ENCODE measurements at places on chromosomes 1 and 21.

DNA sequence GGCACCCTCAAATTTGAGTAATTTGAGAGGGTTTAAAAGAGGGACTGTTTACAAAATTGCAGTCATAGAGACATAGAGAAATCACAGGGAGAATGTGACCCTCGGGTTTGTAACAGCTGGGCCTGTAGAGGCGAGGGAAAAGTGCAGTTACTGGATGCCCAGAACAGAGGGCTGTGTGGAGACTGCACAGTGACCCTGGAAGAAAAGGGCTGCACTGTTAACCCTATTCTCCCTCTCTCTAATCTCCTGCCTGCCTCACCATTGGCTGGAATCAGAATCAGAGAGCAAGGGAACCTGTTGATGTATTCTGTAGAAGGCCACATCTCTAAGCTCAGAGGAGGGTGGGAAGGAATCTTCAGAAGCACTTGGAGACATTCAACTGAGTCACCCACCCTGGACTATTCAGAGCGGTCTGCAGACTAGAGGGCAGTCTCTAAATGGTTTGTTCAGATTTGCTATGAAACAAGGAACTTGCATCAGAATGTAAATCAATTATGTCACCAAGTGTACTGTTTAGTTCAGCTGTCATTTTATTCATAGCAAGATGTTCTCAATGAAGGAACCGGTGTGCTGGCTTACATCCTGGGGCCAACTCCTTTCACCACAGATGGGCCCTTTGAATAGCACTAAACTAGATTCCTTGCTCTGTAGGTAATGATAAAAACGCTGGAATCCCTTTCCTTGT lies 132.2 kb upstream of the HOOK1 start:
- no peak for DNase-seq

- no peak for DNase-seq
Measured at GRCh38 chr21:18608226-18608625, 204.6 kb upstream of the TMPRSS15 start.

DNA sequence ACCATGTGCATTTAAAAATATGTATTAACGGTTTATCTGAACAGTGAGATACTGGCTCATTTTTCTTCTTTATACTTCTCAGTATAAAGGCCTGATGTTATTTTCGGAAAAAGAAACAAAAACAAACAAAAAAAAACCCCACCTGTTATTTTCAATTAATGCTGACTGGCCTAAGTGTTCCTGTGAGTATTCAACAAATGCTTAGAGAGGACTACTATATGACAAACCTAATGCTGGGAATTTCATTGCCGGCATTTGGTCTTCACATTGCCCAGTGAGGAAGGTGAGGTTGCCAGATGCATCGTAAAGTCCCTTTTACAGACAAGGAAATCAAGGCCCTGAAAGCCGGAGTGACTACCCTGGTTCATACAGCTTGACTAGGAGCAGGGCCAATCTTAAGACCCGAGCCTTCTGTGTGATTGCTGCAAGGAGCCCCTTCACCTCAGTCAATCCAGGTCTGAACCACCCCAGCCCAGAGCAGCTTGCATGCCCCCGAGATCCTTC lies 599 bp downstream of the MRPL24 start:
- peak; percentile 56 for DNase-seq

- no peak for DNase-seq
Measured at GRCh38 chr1:232980355-232980978, 30.1 kb downstream of the NTPCR start.

GRCh38 chr1:224054611-224055010 lies 59.3 kb upstream of the FBXO28 start:
- no peak for DNase-seq

- DNase-seq = no peak
Measured at GRCh38 chr21:24027396-24027795, 1579.9 kb downstream of the MRPL39 start.

DNA sequence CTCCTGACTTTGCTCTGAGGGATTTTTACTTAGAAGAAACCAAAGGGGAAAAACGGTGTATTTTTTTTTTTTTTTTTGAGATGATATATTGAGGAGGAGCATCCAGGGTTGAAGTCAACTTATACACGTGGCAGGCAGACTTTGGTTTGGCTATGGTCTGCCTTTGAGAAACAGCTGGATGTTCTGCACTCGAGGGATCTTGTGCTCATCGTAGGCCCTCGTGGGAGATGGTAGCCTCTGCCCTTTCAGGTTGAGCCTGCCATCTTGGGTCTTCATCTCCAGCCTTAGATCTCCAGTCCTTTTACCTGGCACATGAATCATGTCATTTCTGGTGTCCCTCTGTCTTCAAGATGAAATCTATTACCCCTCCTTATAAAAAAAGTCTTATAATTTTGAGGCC lies 67.1 kb upstream of the UBE2U start:
- no peak for DNase-seq

- DNase-seq = no peak
Measured at GRCh38 chr21:44520326-44521300, 19.4 kb downstream of the KRTAP10-1 start.

- no peak for DNase-seq
Measured at GRCh38 chr1:228288536-228289238, 80.8 kb downstream of the OBSCN start.

- no peak for DNase-seq
Measured at GRCh38 chr21:25496825-25497482, 110.3 kb downstream of the MRPL39 start.

DNA sequence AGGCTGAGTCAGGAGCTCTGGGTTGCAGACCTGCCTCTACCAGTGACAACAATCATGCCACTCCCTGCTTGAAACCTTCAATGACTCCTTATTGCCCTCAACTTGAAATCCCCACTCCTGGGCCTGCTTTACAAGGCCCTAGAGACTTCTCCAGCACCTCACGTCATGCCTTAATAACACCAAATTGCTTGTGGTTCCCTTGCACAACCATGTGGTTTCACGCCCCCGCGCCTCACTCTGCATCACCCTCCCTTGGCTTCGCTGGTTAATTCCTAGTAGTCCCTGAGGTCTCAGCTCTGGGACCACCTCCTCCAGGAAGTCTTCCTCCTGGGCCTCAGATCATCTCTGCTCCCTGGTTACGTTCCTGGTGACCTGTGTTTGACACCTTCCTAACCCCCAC lies 33.0 kb downstream of the EPHA2 start:
- DNase-seq = peak; percentile 97

- no peak for DNase-seq
Measured at GRCh38 chr21:31908106-31909031, 35.5 kb downstream of the HUNK start.

- DNase-seq = peak; percentile 81
Measured at GRCh38 chr1:108016451-108016920, 51.5 kb upstream of the VAV3 start.

- no peak for DNase-seq
Measured at GRCh38 chr1:57741521-57741920, 317.7 kb upstream of the DAB1 start.

GRCh38 chr21:38770660-38771059 lies 35.1 kb upstream of the ETS2 start:
- no peak for DNase-seq

- DNase-seq = no peak
Measured at GRCh38 chr1:162303004-162303344, 73.7 kb downstream of the SPATA46 start.

GRCh38 chr1:235199441-235199840 lies 38.4 kb upstream of the RBM34 start:
- no peak for DNase-seq

DNA sequence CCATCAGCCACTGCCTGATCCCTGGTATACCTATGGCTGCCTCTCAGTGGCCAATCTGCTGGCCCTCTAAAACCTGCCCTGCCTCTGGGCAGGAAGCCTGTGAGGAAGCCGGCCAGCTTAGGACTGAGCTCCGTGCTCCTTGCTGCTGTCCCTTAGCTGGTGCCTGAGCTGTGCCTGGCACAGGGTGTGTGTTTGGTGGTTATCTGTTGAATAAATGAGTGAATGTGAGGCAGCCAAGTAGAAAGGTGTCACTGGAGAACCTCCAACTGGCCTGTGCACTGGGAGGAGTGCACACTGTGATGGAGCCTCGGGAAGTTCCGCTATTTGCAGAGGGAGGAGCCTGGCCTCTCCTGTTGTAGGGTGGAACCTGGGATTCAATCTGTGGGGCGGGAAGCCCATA lies 63.4 kb upstream of the STUM start:
- no peak for DNase-seq

GRCh38 chr1:41851589-41851988 lies 67.1 kb downstream of the HIVEP3 start:
- peak; percentile 72 for DNase-seq

DNA sequence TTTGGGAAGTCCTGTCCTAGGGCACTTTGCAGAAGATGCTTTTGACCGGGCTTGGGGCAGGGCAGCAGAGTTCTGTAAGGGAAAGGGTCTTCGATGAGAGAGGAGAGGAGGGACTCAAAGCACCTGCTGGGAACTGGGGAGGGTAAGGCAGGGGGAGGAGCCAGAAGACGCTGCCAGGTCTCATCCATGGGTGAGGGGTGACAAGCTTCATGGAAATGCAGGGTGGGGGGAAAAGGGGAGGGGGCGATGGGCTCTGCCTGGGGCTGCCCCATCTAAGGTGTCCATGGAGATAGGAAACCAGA lies 20.9 kb upstream of the C2CD2 start:
- DNase-seq = no peak

DNA sequence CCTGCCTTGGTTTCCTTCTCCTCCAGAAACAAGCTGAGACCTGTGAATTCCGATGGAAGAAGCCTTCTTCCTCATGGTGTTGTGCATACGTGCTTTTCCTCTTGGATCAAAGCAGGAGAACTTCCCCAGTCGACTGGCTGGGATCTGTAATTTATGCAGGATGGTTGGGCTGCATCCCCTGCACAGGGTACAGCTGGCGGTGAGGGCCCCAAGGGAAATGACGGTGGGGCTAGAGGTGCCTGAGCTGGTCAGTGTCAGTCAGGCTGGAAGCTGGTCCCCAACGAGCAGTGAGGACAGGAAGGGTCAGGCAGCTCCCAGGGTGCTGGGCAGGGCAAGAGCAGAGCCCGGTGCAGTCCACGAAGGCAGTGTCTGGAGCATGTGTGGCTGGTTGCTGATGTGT lies 106.7 kb downstream of the CNIH3 start:
- no peak for DNase-seq

GRCh38 chr1:180094705-180095295 lies 59.9 kb upstream of the QSOX1 start:
- DNase-seq = no peak

DNA sequence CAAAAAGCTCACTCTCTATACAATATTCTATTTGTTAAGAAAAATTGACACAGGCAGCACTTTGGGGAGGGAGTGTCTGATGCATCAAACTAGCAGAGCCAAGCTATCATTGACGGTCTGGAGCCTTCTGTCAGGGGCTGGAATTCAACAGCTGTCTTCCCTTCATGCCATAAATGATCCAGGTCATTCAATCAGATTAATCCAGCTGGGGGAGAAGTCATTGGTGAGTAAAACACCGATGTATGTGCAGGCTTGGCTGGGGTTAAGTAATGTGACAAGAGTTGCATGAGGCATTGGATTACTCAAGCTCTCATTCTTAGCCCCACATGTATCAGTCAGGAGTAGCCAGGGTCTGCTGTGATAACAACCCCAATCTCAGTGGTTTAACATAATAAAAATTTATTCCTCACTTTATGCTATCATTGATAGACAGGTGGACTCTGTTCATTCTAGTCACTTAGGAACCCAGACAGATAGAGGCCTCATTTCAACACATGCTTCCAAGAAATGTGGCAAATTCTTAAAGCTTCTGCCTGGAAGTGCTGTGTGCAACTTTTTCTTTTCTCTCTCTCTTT lies 118.1 kb upstream of the GADD45A start:
- no peak for DNase-seq

DNA sequence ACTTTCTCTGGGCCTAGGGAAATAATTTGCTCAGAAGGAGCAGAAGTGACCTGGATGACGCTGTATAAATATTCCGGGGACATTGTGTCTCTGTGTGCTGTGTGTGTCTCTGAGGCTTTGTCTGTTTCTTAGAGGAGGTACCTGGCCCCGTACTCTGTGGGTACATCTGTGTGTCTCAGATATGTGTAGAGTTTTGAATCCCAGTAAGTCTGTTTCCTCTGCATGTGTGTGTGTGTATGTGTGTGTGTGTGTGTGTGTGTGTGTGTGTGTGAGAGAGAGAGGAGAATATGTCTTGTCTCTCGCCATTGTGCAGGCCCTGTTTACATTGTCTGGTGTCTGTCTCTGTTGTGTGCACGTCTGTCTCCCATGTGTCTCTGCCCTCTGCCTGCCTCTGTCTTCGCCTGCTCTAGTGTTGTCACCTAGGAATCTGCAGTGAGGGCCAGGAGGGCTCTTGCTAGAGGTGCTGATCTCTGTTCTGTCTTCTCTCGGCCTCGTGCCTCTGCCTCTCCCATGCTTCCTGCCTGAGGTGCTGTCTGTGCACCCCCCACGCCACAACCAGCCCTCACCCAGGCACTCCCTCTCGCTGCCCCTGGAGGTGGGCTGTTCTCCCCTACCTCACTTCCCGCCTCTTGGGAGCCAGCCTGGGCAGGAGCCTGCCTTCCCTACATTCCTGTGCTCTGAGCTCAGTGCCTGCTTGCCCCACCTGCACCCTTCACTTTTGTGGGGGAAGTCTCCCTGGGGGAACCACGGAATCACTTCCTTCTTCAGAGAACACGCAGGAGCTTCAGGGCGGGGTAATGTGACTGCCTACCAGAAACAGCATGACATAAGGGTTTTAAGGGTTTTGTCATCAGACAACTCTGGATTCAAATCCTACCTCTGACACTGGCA lies 5.9 kb downstream of the MAP7D1 start:
- DNase-seq = peak; percentile 80

All from NB4 (cell line).